ENCODE measurements at places on chromosomes 3 and 15.

- no peak for DNase-seq
These were observed 11.0 kb upstream of the TSC22D2 start for GRCh38 chr3:150396956-150397550.

DNA sequence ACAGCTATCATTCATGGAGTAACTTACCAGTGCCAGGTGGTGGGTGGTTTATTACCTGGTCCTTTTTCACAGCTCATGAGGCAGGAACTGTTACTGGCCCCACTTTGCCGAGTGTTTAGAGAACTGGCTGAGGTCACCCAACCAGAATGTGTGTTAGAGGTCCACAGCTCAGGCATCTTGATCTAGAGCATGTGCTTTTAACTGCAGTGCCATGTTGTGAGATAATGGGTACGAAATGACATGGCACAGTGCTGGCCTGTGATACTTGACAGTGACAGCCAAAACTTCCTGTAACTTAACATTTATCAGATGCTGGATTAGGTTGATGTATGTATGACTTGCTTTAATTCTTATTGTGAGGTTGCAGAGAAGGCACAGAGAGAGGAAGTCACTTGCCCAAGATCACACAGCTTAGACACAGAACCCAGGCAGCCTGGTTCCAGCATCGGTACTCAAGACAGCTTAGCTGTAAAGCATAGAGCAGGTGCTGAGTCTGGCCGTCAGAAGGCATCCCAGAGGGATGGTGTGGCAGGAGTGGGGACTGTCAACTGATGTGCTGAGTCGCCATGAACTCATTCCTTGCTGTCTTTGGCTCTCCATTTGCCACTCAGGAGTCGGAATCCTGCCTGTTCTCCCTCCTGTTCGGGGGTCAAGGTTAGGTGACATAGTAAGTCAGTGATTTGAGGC, 9.6 kb downstream of the MCM2 start:
- no peak for DNase-seq

DNA sequence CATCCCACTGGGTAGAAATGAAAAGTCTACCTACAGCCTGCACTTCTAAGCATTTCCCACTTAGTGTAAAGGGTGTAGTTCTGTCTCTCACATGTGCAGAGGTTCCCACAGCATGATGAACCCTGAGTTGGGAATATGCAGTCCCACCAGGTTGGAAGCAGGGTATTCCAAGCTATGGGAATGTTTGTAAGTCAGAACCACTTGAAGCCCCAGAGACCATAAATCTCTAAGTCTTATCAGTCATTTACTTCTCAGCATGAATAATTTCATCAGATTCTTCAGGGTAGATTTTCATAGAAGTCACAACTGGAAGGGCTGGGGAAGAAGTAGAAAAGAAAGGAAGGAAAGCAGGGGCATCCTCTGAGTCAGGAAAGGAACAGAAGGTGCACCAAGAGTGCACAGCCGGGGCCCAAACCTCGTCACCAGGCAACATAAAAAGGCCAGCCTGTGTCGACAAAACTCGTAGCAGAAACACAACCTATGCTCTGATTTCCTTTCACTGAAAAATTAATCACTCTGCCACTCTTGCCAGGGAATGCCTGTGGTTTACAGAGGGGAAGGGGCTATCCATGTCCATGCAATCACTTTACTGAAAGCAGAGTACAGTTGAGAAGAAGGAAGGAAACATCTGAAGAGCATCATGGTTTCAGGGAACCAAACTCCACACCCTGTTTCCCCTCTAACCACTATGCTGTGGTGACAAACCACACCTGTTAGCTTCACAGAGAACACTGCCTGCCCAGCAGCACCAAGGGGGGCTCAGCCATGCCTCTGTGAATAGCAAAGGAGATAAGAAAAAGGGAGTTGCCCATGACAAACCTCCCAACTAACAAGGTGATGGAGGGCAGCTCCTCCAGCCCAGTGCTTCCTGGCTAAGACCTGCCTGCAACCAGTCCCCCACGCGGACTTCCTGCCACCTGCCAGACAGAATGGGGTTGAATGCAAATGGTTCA, 40.5 kb downstream of the SH3BP5 start:
- no peak for DNase-seq

DNA sequence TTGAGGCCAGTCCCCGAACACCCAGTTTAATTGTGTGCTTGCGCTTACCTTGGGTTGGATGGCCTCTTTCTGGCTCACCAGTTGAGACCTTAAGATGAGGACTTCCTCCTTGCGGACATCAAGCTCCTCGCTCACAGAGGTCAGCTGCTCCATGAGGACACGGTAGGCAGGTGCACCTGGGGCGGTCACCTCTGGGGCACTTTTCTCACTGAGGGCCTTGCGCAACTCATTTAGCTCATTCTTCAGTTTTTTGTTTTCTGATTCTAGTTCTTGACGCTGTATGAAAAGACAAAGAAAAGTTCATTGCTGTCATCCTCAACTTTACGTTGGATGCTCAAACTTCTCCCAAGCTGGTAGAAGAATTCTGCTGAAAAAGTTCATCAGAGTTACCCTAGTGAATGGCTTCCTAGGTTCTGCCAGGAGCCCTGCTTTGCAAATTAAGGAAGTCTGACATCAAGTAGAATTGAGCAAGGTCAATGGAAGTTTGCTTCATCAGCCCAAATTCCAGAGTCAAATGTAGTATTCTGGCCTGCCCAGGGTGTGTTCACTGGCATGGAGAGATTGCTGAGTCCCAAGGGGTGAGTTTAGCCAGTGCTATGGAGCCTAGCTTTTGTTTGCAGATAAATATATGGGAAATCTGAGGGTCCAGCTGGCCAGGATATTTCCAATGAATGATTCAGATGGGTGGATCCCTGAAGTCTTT, 55.8 kb upstream of the MYO5C start:
- DNase-seq, result no peak

DNA sequence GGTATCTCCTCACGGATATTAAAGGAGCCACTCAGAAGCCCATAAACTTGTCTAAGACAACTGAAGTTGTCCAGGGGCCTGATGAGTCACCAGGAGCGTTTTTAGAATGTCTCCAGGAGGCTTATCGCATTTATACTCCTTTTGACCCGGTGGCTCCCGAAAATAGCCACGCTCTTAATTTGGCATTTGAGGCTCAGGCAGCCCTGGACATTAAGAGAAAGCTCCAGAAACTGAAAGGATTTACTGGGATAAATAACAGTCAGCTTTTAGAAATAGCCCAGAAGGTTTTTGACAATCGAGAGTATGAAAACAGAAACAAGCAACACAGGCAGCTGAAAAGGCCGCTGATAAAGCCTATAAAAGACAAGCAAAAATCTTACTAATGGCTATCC, 4.1 kb downstream of the DET1 start:
- DNase-seq, result no peak

DNA sequence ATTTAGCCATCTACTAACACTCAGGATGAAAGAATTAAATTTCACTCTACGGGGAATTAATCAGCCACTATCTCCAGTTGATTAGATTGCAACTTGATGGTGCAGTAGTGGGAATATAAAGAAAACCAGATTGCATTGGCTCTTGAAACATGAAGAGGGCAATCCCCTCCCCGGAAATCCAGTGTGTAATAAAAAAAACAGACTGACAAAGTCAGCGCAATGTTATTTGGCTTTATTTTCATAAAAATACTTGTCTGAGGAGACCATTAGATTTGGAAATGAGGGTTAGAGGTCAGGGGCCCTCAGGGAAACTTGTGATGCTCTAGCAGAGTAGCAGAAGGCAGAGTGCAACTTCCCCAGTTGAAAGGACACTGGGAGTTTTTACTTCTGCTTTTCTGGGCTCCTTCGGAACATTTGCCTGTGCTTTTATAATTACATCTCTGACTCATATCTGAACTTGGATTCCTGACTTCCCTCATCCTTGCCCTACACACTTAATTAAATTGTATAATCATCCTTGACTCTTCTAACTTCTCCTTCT, 326.8 kb downstream of the TUSC7 start:
- no peak for DNase-seq

- DNase-seq, result peak; percentile 71
These were observed at the start of gene TEX55 for GRCh38 chr3:119145500-119146167. TEX55 (plus strand) TSS chr3:119146165; CDS start chr3:119146190, 25 bp downstream.
